ENCODE measurements at places on chromosomes 7 and 10. TPM values are rescaled to one million over a fixed set of nuclear protein-coding genes. Genes with fewer than 3 reads are reported as not detected.

- DNase-seq = no peak
These were observed 846 bp downstream of the ANKRD26 start for GRCh38 chr10:27099448-27099847.

PNLIPRP1 gene
- not detected for polyA plus RNA-seq

GRCh38 chr10:84593506-84593905 is 265.1 kb downstream of the CCSER2 start:
- DNase-seq = no peak

- DNase-seq = no peak
These were observed 31.1 kb downstream of the SH3PXD2A start for GRCh38 chr10:103824281-103824680.

GRCh38 chr10:79905322-79906314 is 43.3 kb downstream of the SFTPD start:
- DNase-seq = no peak

DNA sequence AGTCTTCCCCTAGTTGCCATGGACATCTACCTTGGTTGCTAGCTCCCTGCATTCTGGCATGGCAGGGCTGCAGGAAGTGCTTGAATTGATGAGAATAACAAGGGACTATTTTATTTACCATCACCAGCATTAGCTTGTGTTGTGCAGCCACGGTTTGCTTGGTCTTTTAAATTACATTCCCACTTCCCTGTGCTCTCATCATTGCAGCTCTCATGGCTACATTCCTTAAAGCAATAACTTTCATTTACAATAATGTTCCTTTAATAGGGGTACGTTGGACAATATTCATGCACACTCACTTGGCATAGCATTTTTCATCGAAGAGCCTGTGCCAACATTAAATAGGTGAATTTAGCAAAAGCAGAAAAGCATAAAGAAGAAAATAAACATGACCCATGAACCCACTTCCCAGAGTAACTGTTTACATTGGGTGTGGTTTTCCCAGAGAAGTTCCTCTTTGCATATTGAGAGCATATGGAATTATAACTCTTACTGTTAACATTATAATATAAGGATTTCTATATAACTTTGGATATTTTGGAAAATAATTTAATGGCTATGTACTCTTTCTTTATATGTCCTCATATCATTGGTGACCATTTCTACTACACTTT is 113.2 kb upstream of the VWC2 start:
- DNase-seq = no peak

DNA sequence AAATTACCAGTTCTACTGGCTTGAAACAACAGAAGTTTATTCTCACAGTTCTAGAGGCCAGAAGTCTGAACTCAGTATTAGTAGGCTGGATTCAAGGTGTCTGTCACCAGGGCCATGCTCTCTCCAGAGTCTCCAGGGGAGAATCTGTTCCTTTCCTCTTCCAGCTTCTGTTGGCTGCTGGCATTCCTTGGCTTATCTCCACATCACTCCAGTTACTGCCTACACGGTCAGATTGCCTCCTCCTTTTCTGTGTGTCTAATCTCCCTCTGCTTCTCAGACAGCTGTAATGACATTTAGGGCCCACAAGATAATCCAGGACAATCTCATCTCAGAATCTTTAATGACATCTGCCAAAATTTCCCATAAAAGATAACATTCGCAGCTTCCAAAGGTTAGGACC is 36.6 kb downstream of the MAPK8 start:
- no peak for DNase-seq

DNA sequence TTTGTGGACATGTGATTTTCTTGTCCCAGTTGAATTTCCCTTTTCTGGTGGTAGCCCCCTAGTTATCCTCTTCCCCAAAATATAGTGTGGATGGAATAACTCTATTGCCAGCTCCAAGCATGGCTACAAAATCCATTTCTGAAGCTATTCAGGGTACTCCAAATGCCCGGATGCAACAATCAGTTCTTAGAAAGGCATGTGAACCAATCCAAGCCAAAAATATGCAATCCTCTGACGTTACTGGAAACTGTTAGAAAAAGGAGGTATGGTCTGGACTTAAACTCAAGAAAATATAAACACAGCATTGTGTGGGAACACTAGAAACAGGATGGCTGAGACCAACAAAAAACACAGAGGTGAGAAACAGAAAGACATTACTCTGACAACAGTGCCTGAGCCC is 347.0 kb downstream of the GPAM start:
- DNase-seq = no peak

AOC1 gene
- polyA plus RNA-seq = 0.78 TPM

MUC3A gene
- polyA plus RNA-seq = 2.5 TPM

DNA sequence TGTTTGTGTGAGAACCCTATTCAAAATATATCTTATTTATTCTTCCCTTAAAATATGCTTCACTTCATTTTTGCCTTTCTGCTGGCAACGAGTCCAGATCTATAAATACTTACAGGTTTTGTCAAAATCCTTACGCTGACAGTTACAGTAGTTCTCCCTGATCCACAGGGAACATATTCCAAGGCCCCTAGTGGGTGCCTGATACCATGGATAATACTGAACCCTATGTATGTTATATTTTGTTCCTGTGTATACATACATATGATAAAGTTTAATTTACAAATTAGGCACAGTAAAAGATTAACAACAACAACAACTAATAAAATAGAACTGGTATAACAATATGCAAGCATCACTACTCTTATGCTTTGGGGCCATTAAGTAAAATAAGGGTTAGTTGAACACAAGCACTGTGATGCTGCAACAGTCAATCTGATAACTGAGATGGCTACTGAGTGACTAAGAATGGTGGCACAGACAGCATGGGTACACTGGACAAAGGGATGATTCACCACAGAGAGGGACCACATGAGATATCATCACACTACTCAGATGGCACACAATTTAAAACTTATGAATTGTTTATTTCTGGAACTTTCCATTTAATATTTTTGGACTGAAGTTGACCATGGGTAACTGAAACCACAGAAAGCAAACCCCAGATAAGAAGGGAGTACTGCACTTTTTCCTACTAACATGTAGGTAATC is 29.4 kb upstream of the PCGF5 start:
- no peak for DNase-seq

- peak; percentile 91 for DNase-seq
These were observed at the start of gene GTF2IRD1 for GRCh38 chr7:74453322-74454011. GTF2IRD1 (plus strand) TSS chr7:74453906; CDS start chr7:74508081, 54,175 bp downstream.

GRCh38 chr7:28069807-28070206 is 110.8 kb downstream of the JAZF1 start:
- DNase-seq = peak; percentile 81

GRCh38 chr7:1669064-1669951 is 769 bp upstream of the ELFN1 start:
- DNase-seq = peak; percentile 87

FXYD4 gene
- polyA plus RNA-seq = not detected

INMT gene
- polyA plus RNA-seq = 0.99 TPM

DNA sequence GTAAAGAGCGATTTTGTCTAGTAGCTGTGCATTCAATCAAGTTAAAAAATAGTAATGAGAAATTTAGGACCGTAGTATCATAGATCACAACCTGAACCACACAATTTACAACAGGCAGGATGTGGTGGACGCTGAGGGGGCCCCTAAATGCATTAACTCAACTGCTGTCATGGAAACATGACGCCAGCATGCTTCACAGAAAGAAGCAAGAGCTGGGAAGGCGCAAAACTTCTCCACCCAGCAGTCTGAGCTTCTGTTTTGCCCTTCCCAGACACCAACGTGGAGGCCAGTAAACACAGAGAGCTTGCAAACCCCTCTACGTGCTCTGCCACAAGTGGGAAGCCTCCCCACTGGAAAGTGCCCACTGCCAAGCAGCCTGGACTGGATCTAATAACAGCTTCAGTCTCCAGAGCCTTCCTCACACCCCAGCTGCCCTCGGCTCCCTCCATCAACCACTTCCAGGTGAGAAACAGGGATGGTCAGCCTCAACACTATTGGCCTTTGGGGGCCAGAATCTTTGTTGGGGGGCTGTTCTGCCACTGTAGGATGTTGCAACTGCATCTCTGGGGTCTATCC is 151.8 kb downstream of the SFMBT2 start:
- DNase-seq = no peak

ELMO1 gene
- 98.3 TPM for polyA plus RNA-seq

- DNase-seq = no peak
These were observed 27.1 kb downstream of the ZNF800 start for GRCh38 chr7:127365164-127365956.

DNA sequence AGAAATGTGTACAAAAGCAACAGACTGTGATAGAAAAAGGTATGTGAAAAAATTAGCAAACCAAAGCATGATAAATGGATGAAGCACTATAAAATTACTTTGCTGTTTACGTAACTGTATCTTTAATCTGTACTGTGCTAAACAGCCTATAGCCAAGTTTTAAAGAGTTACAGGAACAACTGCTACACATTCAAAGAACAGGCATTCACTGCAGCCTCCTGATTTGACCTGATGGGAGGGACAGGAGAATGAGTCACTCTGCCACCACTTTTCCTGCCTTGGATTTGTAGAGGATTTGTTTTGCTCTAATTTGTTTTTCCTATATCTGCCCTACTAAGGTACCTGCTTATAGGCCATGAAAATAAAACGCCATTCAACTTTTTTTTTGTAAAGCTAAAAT is 116.1 kb downstream of the FANK1 start:
- no peak for DNase-seq

GRCh38 chr10:21516242-21517131 is 9.0 kb downstream of the SKIDA1 start:
- no peak for DNase-seq

DNA sequence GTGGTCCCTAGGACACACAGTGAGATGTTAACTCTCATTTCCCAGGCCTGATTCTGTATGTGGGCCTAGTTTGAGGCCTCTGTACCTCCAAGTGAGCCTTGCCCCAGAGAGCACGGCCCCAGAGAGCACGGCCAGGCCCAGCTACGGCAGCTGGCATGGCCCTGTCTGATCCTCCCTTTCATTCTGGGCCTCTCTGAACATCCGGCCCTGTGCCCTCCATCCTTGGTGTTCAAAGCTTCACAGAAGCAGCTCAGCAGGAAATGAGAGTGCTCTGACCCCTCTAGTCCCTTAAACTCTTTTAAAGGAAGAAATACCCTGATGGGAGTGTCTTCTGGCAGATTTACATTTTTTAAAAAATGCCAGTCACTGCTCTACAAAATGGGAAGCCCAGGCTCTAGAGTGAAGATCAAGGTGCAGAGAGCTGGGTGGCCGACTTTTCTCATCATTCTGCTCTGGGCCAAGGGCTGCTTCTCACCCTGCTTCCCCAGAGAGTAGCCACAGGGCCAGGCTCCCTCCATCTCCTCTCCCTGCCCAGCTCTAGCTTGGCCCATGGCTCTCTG is 171.9 kb downstream of the RPS24 start:
- no peak for DNase-seq

GRCh38 chr7:129055294-129055816 is 444 bp upstream of the TNPO3 start:
- no peak for DNase-seq

DNA sequence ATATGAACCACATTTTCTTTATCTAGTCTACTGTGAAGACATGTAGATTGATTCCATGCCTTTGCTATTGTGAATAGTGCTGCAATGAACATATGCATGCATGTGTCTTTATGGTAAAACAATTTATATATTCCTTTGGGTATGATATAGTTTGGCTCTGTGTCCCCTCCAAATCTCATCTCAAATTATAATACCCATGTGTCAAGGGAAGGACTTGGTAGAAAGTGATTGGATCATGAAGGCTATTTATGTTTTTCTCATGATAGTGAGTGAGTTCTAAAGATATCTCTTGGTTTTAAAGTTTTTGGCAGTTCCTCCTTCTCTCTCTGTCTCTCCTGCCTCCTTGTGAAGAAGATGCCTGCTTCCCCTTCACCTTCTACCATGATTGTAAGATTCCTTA is 248.7 kb downstream of the GPR37 start:
- no peak for DNase-seq

CFAP69 gene
- polyA plus RNA-seq = 11.3 TPM

GRCh38 chr7:2474224-2474623 is 2.0 kb downstream of the GRIFIN start:
- DNase-seq = no peak

- no peak for DNase-seq
These were observed 103.0 kb downstream of the RNF133 start for GRCh38 chr7:122595885-122596284.

GRCh38 chr7:78072201-78072590 is 273.6 kb downstream of the PHTF2 start:
- no peak for DNase-seq

SEPTIN7 gene
- polyA plus RNA-seq = 600 TPM

TMEM236 gene
- polyA plus RNA-seq = 0.24 TPM

HOXA3 gene
- polyA plus RNA-seq = 29.2 TPM

DNA sequence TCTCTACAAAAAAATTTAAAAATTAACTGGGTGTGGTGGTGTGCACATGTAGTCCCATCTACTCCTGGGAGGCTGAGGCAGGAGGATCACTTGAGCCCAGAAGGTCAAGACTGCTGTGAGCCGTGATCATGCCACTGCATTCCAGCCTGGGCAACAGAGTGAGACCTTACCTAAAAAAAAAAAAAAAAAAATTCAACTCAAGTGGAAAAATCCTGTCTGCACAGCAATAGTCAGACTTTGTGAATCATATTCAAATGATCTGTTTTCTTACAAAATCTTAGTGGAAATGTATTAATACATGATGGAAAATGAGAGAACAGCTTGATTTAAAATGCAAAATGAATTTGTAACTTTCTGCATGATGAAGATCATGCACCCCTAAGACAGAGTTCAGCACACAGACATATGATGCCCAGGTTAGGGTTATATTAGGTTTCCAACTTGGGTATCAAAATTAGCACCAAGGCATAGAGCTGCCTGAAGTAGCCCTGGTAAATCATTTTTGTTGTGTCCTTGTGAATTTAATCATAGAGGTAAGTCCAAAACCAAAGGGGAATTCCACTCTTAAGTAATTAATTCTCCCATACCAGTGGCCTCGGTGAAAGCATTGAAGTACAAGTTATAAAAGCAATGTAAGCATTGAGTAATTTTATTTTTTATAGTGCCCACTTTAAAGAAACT is 93.8 kb downstream of the ADD3 start:
- DNase-seq = no peak

All from spinal cord (tissue), 10 donors.